ENCODE measurements at places on chromosomes 13 and 19.
A peak's percentile ranks its signal among the peaks of the same experiment; 100 is the strongest.

- peak; percentile 14 for DNase-seq
These were observed 370.7 kb downstream of the COG6 start for GRCh38 chr13:40026174-40026585.

DNA sequence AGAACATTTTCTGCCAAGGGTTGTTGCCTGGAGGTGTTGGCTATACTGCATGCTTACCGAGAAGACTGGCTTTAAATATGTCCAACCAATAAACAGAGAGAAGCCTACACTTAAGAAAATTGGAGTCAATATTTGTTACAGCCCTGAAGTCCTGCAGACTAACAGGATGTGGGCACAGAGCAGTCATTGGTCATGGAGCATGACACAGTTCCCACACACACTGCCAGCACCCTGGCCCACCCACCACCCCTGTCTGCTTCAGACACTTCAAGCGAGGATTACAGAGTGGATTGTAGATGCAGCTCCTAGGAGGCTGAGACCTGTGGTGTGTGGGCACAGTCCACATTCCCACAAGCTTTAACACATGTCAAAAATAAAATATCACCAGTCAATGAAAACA is 21.0 kb upstream of the SERP2 start:
- DNase-seq, result no peak

GRCh38 chr19:28443361-28443760 is 769.6 kb downstream of the UQCRFS1 start:
- DNase-seq, result no peak

DNA sequence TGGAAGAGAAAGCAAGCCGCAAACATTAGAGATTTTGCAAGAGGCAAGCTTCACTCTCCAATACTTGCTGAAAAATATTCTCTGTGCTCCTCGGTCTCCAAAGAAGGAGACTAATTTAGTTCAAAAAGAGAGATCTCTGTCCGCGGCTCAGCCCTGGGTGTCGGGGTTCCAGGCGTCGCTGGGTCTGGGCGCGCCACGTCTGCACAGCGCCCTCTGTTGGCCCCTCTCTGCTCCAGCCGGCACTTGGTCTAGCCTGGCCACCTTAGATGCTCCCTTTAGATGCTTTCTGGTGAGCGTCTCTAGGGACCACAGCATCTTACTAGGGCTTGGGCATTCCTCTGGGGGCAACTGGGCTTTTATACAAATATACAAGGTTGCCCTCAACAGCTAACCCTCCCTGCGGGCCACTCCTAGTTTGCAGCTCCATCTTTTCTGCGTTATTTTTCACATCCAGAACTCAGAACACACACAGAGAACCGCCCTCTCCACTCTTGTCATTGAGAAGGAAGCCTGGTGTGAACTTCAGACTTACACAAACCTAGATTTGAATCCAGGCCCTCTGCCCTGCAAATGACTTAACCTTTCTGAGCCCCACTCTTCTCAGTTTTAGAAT is 78.3 kb downstream of the CYSLTR2 start:
- DNase-seq, result peak; percentile 45

DNA sequence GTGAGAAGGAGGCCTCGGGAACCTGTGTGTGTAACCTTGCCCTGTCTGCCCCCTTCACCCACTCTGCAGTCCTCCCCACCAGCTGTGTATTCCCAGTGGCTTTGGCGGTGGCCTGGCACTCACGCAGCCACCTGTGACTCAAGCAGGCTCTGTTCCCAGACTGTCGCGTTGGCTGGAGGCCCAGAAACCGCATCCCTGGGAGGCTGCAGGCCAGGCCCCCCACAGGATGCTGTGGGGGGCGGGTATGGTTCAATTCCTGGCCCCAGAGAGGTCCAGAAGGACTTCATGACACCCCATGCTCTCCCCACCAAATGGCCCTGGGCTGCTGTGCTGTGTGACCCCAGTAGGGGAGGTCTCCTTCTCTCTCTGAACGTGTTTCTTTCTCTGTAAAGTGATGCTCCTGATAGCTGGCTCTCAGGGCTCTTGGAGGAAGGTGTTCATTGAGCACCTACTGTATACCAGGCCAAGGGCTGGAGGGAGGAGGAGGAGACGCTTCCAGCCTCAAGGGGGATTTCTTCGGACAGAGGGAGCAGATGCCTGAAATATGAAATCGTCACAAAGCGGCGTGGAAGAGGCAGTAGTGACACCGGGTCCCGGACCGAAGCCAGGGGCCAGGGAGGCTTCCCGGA is 1.9 kb upstream of the LINGO3 start:
- DNase-seq, result no peak

DNA sequence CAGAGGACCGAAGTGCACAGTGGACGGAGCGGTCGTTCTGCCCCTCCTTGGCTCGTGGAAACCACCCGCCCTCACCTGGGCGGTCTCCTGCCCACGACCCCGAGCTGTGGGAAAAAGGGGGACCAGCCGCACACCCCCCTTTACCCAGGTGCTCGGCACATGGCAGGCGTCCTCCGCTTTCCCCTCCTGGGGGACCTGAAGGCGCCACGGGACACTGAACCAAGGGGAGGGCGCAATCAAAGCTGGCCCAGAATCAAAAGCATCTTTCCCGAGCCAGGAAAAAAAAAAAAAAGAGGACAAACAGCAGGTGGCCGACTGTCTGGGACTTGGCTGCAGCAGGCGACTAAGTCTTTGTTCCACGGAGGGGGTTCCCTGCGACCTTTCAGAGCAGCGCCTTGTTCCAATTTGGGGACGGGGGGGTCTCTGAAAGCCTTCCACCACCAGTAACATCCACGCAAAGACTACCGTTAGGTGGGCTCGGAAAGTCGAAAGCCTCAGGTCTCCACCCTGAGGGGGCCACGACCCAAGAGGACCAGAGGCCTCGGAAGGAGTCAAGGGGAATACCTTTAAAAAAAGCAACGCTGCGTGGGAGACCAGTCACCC is 1.1 kb downstream of the MBD3 start:
- no peak for DNase-seq

- DNase-seq, result no peak
These were observed 23.7 kb upstream of the GPR18 start for GRCh38 chr13:99281811-99282263.

DNA sequence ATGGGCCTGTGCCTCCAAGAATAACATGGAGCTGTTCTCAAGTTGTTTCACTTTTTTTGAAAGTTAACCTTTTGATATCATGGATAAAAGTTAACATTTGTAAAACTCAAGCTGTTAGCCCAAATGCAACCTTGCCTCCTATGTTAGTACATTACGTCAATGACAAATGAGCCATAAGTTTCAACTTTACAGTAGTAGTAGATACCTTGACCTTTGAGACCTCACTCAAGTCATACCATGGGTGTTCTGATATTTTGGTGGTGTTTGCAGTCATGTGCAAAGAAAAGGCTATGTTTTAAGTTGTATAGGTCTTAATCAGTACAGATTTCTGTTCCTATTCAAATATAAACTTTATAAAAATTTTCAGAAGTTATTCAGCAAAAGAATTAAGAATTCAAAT is 539.2 kb downstream of the GPC6 start:
- DNase-seq, result no peak

- DNase-seq, result no peak
These were observed 3.4 kb downstream of the EFNA2 start for GRCh38 chr19:1288833-1289685.

DNA sequence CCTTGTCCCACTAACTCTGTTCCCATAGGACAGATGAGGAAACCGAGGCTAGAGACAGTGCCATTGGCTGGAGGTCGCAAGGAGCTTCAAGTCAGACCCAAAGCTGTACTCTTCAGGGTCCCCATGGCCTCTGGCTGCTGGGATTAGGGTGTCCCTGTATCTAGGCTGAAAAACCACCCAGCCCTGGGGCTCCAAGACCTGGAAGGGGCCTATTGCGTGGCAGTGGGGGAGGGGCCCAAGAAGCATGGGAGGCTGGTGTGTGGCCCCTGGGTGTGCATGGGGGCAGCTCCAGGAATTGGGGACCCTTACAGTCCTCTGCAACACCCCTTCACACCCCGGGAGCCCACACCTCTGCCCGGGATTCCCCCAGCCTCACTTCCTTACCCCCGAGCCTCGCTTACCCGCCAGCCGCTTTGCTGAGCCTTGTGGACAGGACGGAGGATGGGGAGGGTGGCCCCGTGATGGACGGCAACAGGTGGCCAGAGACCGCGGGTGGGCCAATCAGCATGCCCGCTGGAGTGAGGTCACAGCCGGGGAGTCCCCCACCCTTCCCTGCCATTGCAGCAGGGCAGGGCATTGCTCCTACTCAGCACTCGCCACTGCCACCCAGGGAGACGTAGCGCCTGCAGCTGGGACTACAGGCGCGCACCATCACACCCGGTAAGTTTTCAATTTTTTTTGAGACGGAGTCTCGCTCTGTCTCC is at the start of gene JSRP1:
TSS of gene JSRP1 (minus strand) at position 436 of the 704 bp plus-strand sequence. CDS start 1,103 bp downstream, outside the sequence.
- no peak for DNase-seq

DNA sequence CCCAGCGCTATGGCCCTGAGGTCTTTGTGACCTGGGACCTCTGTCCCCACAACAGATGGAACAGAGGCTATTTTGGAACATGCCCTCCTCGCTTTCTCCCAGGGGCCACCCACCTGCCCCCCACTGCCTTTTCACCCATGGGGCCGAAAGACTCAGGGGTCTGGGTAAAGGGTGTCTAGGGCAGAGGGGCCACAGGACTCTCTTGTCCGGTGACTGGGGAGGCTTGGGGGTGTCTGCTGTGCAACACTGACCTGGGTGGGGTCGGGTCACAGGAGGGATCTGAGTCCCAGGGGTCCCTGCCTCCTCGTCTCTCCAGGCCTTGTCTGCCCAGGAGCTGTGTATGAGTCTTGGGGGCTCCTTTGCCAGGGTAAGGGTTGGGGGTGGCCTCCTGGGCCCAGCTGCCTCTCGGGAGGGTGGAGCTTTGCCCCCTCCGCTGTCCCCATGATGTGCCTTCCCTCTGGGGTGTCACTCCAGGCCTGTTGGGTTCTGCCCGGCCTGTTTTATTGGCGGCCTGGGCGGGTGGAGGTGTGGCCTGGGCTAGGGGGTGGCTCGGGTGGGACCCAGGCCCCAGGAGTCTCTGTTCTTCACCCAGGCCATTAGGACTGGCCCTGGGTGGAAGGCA is 2.1 kb downstream of the ARID3A start:
- DNase-seq, result no peak

DNA sequence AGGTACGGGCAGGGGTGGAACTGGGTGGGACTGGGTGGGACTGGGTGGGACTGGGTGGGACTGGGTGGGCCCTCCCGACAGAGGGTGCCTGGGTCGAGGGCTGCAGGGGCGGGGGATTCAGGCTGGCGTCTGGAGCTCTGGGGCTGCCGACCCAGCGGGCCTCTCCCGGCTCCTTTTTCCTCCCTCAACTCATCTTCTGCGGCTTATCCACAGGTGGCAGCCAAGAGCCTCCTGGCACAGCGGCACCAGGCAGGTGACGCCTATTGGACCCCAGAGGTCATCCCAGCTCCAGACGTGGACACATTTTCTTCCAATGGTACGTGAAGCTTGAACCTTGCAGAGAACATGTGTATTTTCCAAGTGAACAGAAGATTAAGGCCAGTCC is 533 bp downstream of the ZNF544 start:
- DNase-seq, result no peak

DNA sequence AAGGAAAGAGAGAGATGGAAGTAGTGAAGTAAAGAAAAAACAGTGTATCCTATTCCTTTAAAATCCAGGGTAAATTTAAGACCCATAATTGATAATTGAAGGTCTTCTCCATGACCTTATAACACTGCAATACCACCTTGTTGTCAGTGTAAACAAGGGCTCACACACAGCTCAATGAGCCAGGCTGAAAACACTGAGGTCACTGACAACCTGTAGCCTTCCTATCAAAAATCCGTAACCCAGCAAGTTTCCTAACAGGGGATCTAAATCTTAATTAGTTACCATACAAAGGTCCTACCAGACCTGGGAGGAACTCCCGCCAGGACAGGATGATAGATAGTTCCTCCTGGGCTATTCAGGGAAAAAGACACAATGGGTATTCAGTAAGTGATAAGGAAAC is 1677.1 kb downstream of the OLFM4 start:
- no peak for DNase-seq

GRCh38 chr13:84931264-84931663 is 868.0 kb downstream of the SLITRK6 start:
- no peak for DNase-seq

GRCh38 chr19:19110410-19111135 is 27.7 kb downstream of the TMEM161A start:
- no peak for DNase-seq

GRCh38 chr13:38767506-38768265 is 80.8 kb downstream of the FREM2 start:
- DNase-seq, result no peak

GRCh38 chr19:41595258-41595889 is 19.4 kb downstream of the CEACAM21 start:
- DNase-seq, result peak; percentile 34

DNA sequence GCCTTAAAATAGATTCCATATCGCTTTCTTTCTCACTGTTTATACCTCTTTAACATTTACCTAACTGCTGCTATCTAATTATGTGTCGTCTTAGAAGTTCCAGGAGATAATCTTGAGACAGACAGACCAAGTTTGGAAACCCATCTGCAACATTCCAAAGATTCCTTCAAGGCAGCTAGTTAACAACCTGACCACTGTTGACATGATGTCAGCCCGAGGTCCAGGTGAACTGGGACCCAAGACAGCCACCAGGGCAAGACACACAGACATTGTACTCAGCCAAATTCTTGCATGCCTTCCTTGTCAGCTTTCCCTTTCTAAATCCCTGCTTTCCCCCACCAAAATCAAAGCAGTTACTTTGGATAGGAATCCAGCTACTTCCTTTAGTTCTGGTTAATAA is 1476.5 kb upstream of the PRR20A start:
- DNase-seq, result no peak

DNA sequence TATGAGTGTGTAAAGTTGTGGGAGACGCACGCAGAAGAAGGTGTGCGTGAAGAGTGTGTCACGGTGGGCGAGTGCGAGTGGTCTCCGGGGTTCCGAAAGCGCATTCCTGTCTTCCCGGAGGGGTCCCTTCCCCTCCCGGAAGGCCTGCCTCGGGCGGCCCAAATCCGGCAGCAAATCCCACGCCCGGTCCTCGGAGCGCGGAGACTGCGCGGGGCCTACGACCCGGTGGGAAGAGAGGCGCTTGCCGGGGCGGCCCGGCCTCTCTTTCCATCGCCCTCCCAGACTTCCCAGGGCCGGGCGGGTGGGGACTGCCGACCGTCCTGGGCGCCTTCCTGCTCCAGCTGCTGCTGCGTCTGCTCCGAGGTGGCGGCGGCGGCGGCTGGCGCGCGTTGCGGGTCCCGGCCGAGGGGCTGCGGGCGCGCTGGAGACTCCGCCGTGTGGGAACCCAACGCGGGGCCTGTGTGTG is 2.1 kb downstream of the ZIC5 start:
- no peak for DNase-seq

- no peak for DNase-seq
These were observed 30.2 kb downstream of the PDCD5 start for GRCh38 chr19:32611161-32611560.

- no peak for DNase-seq
These were observed 22.9 kb downstream of the COMP start for GRCh38 chr19:18768046-18768771.

GRCh38 chr13:51647067-51647466 is 62.8 kb downstream of the WDFY2 start:
- no peak for DNase-seq

GRCh38 chr19:33622809-33623511 is 1.2 kb downstream of the CHST8 start:
- DNase-seq, result no peak

DNA sequence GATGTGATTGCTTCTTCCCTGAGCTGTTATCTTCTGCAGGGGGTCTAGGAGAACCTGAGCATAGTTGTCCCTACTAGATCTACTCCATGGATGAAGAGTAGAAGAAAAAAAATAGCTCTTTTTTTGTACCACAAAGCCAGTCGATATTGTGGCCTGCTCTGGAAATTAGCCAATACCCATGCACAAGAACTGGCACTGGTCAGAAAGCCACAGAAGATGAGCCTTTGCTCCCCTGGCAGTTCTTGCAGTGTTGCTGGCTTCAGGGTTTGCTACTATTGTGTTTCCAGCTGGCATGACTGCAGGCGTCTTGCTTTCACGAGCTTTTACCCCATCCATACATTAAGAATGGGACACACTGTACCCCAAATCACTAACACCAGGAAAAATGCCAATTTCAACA is 547.7 kb upstream of the KLF12 start:
- DNase-seq, result no peak
